ENCODE measurements at places on chromosomes 1 and 21.

DNA sequence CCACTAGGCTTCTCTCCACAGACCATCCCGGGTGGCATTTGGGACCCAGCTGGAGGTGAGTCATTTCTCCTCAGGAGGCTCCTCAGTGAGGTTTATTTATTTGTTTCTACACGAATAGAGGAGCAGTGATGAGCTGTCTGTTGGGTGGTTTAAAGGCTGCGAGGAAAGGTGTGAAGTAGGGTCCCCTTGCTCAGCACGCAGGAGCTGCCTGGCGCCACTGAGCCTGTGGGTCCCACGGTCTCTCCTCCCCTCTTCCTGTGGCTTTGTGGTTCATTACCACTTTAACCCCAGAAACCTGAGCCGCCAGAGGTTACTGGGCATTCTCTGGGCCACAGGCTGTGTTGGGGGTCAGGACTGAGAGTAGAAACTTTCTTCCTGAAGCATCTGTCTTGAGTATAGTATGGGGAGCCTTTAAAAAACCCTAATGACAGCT is 39.9 kb downstream of the IL6R start:
- DNase-seq, result no peak

- DNase-seq, result no peak
Measured at GRCh38 chr1:180527101-180527669, 24.8 kb upstream of the ACBD6 start.

DNA sequence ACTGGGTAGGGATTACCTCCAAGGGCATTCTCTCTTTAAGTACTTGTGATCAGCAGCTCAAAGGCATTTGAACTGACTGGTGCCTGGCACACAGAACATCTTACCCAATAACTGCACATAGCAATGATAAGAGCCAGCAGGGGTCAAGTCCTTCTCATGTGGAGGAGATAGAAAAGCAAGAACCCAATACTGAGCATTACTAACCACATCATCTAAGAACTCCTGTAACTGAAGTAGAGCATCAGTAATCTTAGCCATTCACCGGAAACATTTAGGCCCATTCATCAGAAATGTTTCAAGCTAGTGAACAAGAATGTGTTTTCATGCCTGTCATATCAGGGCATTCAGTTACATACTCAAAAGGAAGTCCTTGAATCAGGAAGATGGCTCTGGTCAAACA is 33.6 kb upstream of the THEM4 start:
- no peak for DNase-seq

DNA sequence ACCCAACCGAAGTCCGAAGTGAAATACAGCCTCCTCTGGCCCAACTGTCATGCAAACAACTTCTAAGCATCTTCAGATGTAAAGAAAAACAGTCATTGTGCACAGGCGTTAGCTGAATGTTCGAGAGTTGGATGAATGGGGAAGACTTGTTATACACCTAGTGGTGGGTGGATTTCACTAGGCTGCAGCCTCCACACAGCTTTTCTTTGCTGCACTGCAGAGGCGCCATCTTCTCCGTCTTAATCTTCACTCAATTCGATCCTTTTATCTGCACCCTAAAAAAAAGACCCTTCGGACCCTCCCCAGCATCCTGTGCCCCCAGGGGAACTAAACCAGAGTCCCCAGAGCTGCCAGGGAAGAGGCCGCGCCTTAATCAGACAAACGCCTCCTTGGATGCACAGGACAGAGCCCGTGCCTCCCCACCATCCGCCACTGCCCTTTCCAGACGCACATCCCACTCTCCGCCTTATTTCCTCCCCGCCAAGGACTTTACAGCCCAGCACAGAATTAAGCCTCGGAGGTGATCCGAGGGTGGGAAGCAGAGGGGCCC is 1.4 kb downstream of the APP start:
- peak; percentile 13 for DNase-seq

- DNase-seq, result peak; percentile 81
Measured at GRCh38 chr1:154335025-154335714, 9.8 kb downstream of the ATP8B2 start.

DNA sequence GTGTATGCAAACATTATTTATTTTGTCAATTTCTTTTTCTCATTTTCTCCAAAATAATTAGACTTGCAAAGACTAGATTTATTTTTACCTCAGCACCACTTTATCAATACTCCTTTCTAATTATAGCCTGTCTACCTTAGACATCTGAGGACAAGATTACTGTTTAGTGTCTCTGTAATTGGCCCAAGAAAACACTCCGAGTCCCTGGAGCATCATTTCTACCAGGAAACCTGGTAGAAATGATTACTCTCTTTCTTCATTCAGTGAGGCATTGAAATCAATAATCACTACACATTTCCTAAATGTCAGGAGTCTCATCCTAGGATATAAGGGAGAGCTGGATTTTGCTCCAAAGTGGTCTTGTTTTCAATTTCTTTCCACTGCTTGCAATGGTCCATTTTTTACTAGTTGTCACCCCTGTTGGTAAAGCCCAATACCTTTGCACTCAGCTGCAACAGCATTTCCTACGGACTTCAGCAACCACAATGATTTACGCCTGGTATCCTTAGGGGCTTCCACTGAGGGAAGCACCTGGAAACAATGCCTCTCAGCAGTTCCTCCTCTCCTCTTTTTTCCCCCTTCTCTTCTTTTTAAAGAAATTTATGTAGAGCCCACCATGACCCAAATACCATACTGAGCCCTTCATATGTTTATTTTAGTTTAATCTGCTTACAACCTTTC is 64.6 kb downstream of the GRIK1 start:
- DNase-seq, result no peak

GRCh38 chr1:171152549-171152948 is 32.6 kb upstream of the FMO2 start:
- no peak for DNase-seq

- DNase-seq, result no peak
Measured at GRCh38 chr1:178127482-178128191, 33.7 kb downstream of the RASAL2 start.

- no peak for DNase-seq
Measured at GRCh38 chr1:212749821-212750535, 41.6 kb downstream of the NSL1 start.

GRCh38 chr1:229452956-229453801 is 19.3 kb upstream of the ACTA1 start:
- DNase-seq, result no peak

- no peak for DNase-seq
Measured at GRCh38 chr1:45796381-45796780, 7.0 kb upstream of the MAST2 start.

- DNase-seq, result no peak
Measured at GRCh38 chr1:39623053-39623452, 16.4 kb downstream of the HEYL start.

DNA sequence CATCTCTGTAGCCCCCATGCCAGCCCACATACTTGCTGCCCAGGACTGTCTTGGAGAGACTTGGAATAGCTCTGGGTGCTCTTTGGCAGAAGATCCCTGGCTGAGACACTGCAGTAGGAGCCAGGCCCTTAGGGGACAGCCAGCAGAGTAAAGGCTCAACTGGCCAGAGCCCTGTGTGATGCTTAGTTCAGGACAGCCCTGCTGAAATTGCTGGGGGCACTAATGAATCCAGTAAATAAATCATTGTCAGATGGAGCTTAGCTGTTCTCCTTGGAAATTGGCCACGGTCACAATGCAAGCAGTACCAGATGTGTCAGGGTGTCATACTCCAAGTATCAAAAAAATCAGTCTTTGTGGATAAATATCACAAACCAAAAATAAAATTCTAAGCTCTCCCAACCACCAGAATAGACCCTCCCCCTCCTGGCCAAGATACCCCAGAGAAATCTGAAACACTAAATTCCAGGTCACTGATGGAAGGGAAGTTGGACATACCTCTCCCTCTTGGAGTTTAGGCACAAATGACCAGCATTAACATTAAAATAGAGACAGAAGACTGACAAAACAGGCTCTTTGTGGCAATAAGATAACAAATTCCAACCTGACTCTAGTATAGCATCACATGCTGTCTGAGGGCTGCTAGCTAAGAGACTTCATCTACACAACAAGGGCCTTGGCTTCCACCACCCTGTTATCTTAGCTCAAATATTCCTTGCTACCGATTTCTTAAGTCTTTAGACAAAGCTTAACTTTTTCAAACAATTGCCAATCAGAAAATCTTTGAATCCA is 83.2 kb upstream of the DNAH14 start:
- DNase-seq, result no peak

DNA sequence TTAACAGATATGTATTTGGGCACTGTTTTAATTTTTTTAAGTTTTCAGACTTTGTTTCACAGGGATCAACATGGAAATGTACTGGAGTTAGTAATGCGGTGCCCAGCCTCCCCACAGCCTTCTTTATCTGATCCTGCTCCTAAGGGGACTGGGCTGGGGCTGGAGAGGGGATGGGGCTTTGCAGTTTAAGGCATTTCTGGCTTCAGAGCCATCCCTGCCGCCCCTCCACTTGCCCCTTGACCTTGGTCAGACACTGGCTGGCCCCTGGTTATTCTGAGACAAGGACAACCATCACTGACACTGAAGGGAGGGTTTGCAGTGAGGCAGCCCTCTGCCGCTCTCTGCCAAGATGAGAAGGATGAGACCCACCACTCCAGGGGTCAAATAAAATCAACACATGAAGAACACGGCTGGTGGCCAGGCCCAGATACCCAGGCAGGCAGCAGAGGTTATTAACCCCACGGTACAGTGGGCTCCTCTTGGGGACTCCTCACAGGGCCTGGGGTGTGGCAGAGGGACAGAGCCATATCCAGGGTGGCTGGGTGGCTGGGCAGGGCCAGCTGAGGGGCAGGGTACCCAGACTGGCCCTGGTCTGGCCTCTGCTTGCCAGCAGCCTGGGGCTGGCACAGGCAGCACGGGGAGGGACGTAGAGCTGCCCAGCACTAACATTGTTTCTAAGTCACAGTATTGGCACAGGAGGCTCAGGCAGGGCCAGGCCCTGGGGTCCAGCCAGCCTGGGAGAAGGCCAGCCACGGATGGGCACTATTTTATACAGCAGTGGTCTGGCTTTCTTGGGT is 7.2 kb upstream of the UBE2U start:
- no peak for DNase-seq

GRCh38 chr1:119748040-119748439 is 20.7 kb downstream of the HMGCS2 start:
- DNase-seq, result no peak

GRCh38 chr1:54813485-54814125 is 12.5 kb upstream of the TTC22 start:
- DNase-seq, result no peak

DNA sequence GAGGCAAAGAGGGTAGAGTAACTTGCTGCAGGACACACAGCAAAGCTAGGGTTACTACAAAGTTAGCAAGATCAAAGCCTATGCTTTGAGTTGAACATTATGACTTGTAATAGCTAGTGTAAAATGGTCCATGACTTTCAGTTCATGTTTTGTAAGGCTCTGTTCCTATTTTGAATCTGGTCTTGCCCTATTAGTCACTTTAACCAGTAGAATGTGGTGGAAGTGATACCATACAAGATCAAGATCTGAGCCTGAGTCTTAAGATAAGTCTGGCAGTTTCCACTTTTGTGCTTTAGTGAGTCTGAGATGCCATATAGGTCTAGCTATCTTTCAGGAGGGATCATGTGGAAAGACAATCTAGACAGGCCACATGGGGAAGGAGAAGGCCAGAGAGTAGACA is 282.1 kb upstream of the BRINP3 start:
- DNase-seq, result no peak

DNA sequence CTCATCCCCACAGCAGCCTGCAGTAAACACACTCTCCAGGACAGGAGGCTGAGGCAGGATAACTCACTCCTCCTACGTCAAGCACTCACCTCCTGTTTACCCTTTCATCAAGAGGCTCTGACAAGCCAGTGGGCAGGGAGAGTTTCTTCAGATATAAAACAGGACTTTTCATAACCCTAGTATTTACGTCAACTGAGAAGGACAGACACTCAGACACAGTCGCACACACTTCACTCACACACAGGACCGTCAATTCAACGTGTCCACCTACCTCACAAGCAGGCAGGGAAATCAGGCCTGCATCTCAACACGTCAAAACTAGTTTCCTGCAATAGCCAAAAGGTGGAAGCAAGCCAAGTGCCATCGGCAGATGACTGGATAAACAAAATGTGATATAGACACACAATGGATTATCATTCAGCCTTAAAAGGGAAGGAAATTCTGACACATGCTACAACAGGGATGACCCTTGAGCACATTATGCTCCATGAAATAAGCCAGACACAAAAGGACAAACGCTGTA is 48.6 kb downstream of the ITPKB start:
- DNase-seq, result no peak

DNA sequence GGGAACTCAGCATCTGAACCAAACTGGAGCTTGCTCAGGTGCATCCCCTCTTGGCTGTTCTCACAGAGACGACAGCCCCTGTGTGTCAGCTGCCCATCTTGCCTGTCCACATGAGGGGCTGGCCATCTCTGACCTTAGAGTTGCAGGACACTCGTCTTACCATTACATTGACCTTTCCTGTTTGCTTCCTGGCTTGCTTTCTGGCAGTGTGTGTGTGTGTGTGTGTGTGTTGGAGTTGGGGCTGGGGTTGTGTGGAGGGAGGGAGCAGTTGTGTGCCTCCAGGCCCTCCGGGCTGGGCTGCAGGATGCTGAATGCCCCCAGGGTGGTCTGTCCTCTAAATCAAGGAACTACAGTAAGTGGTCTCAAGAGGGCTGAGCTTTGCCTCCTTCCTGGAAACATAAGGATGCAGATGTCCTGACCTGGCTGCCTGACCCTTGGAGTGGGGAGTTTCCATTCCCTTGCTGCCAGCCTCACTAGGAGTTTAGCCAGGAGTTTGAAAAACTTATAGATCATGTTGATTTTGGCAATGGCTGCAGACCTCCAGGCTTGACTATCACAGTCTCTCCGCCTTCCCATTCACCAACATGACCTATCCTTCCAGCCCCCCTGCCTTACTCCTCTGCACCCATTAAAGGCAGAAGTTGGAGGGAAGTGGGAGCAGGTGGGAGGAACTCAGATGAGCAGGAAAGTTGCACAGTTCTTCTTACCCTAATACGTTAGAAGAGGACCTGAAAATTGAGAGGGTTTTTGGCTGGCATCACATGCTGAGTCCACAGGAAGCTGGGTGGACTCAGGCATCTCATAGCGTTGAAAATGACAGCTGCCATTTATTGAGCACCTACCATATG is 19.0 kb downstream of the RASSF5 start:
- no peak for DNase-seq

DNA sequence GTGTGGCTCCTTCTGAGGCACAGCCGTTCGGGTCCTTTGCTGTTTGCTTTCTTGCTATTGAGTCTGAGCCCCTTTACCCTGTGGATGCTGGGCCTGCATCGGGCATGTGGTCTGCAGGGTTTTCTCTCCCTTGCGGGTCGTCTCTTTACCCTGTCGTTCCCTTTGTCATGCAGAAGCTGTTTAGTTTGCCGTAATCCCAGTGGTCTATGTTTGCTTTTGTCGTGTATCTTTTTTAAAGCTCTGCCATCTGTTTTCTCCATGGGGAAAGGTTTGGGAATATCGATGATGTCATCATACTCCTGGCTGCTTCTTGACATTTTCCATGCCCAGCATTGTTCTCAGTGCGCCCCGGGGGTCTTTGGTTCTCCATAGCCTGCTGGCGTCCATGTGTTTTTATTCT is 68.2 kb downstream of the AGPAT3 start:
- no peak for DNase-seq

GRCh38 chr21:36175771-36176565 is 19.3 kb downstream of the DOP1B start:
- DNase-seq, result no peak
